ENCODE measurements at places on chromosomes 7 and 10.

DNA sequence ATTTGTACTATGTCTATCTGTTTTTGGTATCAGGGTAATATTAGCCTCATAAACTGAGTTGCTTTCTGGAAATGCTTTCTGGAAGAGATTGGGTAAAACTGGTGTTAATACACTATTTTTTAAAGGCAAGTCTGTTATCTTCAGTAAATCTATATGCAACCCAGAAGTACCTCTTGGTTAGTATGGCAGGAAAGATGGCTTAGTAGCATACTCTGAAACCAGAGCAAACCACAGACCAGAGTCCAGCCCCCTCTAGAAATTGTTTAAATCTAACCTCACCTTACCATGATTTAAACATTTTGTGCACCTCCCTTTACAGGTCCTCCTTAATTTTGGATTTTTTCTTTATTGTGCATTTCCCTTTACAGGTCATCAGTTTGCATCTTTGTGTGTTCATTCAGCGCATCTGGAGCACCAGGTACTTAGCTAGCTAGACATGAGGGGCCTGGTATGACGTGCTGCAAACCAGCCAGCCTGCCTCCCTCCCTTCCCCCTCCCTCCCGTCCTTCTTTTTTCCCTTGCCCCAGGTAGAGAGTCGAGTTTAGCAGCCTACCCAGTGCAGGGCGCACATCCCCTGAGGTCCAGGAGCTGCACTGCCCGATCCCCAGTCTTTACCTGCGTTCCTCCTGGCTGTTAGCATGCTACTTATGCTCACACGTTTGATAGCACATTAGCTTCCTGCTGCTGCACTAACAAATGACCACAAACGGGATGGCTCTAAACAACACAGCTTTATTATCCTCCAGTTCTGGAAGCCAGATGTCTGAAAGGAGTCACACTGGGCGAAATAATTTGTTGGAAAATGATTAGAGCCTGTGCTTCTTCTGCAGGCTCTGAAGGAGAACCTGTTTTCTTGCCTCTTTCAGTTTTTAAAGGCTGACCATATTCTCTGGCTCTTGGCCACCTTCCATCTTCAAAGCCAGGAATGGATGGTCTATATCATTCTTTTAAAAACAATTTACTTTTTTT, 299.9 kb upstream of the HABP2 start:
- DNase-seq, result no peak

- no peak for DNase-seq
Observed at GRCh38 chr7:82360591-82361368, 82.8 kb downstream of the CACNA2D1 start.

DNA sequence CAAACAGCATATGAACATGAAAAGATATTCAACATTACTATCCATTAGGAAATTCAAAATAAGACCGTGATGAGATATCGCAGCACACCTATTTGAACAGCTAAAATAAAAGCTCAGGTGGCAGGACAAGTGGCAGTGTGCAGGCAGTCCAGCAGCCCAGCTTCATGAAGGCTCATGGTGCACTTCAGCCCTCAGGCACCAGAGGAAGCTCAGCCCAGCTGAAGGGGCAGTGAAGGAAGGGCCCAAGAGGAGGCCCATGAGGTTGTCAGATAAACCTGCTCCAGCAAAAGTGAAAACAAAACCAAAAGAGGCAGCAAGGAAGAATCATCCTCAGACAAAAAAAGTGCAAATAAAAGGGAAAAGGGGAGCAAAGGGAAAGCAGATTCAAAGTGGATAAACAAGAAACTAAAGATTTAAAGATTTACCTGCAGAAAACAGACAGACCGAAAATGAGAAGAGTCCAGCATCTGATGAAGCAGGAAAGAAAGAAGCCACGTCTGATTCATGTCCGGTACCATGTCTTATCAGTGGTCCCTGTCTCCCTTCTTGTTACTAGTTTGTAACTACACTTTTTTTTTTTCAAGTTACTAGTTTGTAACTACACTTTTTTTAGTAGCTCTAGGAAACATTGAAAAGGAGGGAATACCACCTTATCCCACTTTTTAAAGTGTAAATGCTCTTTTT, 15.0 kb upstream of the FAM24B start:
- no peak for DNase-seq

- no peak for DNase-seq
Observed at GRCh38 chr7:36047091-36047658, 105.9 kb upstream of the EEPD1 start.

DNA sequence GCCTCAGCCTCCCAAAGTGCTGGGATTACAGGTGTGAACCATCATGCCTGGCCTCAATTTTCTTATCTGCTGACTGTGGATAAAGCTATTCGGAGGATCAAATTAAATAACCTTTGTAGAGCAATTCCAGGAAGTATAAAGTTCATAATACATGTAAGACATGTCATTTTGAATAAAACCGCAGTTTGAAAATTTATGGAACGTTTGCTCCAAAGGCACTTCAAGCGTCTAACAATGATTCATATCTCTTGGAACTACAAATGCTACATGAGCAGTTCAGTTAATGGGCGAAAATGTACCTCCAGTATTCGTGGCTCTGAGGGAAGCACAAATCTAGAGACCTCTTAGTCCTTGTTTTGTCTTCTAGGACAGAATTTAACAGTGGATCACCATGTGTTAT, 190.3 kb downstream of the GALNT17 start:
- no peak for DNase-seq

DNA sequence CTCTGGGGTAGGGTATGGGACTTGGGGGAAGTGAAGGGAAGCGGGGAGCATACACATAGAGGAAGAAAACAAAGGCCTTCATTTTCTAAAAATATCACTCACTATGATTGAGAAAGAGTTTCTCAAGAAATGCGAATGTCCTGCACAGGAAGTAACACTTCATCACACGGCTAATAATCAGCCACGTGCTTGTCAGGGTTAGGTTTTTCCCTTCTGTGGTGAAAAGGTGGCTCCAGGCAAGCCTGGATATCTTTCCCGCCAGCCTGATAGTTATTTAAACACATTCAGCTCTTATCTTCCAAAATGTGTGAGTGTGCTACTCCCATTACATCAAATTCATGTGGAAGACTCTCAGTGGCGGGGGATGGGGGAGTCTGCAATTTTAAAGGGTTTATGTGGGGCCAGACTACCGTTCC, 166.4 kb upstream of the ADO start:
- no peak for DNase-seq

DNA sequence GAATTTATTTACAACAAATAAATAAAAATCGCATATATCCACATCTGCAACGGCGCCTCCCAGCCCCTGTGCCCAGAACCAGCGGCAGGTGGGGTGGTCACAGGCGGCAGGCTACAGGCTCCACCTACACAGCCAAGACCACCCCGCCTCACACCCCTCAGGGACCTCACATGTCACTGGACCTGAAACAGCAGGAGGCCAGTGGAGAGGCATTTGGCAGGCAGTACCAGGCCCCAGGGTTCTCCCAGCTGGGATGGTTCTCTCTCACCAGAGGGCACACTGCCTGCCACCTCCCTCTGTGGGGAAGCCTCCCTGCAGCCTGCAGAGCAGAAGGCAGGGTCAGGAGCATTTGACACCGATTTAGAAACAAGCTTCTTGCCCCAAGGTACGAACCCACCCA, 81.5 kb downstream of the MAD1L1 start:
- no peak for DNase-seq

DNA sequence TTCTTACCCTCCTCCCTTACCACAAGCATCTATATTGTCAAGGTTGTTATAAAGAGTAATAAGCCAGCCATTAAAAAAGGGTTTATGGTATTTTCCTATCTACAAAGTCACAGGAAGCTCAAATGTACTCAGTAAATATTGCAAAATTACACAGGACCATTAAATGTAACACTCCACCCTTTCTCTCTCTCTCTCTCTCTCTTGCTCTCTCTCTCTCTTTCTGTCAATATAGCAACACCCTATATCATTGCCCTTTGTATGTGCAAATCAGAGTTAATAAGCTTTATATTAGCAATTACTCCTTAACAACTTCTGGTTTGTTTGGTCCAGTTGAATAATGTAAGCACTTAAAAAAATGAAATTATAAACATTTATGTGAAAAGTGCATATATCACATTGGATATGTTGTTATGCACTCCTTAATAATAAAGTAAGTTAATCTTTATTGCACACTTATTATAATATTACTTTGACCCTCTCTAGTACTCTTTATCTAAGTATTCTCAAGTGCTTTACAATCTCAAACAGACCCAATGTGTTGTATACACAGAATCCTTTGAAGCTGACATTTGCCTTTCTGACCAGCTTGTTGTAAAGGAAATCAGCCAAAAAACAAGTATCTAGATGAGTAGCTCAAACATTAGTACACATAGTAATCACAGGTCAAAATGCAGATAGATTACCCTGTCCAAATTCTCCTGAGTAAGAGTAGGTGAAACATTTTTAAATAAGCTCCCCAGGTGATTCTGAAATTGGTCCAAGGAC, 93.2 kb downstream of the CFTR start:
- DNase-seq, result no peak

GRCh38 chr7:33038639-33039038, 23.9 kb downstream of the NT5C3A start:
- DNase-seq, result no peak

DNA sequence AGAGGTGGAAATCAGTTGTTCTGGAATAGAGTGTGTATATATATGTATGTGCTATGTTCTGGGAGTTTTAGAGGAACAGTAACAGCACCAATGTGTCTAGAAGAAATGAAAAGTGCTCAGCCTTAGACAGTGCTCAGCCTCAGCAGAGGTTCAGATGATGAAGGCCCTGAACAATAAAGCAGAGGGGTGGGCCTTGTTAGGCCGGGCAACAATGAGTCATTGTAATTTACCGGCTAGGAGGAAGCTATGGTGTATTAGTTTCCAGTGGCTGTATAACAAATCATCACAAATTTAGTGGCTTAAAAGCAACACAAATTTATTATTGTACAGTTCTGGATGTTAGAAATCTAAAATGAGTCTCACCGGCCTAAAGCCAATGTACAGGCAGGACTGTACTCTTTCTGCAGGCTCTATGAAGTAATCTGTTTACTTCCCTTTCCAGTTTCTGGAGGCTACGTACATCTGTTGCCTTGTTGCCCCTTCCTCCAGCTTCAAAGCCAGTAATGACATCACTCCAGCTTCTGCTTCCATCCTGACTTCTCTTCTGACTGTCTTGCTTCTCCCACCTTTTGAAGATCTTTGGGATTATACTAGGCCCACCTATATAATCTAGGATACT, 84.6 kb downstream of the CH25H start:
- DNase-seq, result no peak

DNA sequence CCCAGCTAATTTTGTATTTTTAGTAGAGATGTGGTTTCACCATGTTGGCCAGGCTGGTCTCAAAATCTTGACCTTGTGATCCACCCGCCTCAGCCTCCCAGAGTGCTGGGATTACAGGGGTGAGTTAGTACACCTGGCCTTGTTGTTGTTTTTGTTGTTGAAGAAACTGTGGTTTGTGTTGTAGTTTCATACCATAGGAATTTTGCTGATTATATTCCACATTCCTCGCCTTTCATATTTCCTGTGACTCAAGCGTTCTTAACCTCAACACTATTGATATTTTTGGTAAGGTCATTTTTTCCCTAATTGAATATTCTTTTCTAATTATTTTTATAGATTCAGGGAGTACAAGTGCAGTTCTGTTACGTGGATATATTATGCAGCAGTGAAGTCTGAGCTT, 16.7 kb downstream of the LIPF start:
- DNase-seq, result no peak

DNA sequence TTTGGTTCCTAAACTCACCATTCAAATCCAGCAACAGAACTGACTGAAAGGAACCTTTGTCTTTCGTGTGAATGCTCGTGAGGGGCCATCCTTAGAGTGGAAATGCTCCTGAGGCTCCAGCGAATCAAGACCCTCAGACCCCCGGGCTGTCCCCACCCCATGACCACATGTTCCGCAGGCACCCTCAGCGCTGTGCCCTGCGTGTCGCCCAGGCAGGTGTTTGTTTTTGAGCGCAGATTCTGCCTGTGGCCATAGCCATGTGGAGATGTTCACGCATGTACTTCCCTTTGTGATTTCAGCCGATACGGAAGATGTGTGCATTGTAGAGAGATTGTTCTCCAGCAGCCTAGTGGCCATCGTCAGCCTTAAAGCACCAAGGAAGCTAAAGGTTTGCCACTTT, 24.2 kb downstream of the WIPI2 start:
- DNase-seq, result no peak

DNA sequence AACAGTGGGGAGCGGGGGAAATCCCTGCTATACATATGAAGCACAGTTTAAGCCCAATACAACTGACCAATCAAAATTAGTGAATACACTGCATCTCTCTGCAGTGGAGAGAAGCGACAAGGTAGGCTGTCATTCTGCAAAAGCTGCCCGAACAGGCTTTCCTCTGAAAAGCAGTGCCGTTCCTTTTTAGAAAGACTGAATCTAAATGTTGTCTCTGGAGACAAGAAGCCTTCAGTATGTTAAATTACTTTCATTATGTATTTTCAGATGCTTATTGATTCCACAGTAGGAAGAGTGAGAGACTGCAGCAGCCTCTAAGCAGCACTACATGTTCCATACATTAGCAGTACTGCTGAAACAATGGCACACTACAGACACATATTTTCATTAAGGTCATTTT, at the start of gene GPR22:
Gene GPR22, plus strand, starts transcription at position 129 of the 400 bp plus-strand sequence. CDS start 4,004 bp downstream, outside the sequence.
- no peak for DNase-seq

DNA sequence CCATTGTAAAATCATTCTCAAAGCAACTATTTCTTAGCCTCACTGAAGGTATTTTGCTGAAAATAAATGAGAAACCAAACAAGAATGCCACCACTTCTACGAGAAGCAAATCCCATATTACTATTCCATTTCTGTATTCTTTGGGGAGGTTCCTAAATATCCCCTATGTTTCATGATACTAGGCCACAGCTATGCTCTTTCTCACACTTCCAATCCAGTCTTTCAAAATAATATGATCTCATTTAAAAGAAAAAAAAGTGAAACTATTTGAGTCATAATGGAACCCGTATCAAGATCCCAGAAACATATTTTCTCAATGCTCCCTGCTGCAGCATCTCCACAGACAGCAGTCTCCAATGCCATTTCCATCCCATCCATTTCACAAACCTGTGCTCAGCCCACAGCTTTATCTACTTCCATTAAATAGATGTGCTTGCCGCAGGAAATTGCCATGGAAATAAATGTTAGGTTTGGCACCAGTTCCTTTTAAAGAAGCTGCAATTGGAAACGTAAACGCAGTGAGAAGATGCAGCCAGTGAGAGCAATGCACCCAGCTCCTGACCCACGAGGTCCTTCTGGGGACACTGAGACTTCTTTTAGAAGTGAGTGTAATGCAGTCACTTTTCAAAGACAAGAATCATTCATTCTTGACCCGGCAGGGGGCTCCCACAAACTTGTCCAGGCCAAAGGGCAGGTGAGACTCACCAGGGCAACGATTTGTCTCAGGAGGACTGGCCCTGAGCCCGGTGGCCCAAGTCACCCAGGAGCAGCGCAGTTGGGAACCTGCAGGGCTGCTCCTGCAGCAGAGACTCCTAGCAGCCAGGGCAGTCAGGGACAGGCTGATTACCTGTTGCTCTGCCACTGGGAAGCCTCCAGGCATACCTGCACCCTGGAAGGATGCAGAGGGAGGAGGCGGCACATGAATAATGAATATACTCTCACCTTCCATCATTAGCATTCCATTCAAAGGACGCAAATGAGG, 99.6 kb downstream of the C10orf90 start:
- no peak for DNase-seq

GRCh38 chr10:70779511-70780369, 5.4 kb downstream of the TBATA start:
- no peak for DNase-seq

All from stimulated activated CD4-positive, alpha-beta T cell treated with anti-CD3 and anti-CD28 coated beads, Interleukin-1b, Interleukin-23, amount 100 ng/mL, for 1 hour (primary cell).